ENCODE measurements at places on chromosomes 3 and 15.

DNA sequence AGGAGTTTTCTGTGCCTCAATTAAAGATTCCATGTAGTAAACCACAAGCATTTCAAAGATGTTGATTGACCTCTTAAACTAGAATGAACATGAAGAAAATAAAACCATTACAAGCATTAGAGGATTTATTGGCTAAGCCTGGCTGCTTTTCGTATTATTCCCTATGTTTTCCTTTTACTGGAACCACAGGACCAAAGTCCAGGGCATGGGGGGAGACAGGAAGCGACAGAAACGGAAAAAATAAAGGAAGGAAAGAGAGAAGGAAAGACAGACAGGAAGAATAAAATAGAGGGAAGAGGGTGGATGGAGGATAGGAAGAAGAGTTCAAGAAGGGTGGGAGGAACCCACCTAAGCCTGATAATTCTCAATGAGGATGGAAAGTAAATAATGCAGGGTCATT is 169.9 kb downstream of the SHQ1 start:
- no peak overlapping the region for H3K4me3 ChIP-seq
- no peaks in the 10 kb centered on the region for H3K4me1 ChIP-seq
- H3K36me3 ChIP-seq: no peaks in the 10 kb centered on the region
- no peak overlapping the region for H3K27ac ChIP-seq
- no peak for DNase-seq

DNA sequence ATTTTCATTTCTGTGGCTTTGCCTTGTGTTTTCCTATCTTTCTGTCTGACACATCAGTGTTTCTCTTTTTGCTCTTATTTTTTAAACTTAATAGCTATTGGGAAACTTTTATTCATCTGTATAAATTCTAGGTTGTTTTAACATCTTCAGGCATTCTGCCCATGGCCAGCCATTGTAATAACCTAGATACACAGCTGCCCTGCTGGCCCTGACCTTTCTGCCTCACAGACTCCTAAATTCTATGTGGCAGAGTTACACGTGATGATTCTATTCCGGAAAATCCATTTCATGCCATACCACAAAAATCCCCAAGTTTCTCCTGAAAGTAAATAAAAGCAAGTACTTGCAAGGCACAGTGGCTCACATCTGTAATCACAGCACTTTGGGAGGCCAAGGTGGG is 150.1 kb downstream of the UACA start:
- H3K27me3 ChIP-seq: no peaks in the 10 kb centered on the region
- H3K36me3 ChIP-seq: no peaks in the 10 kb centered on the region
- DNase-seq: no peak
- peaks cover 1% of the 10 kb centered on the region for H3K4me1 ChIP-seq
- H3K27ac ChIP-seq: no peak overlapping the region
- H3K4me3 ChIP-seq: no peak overlapping the region

DNA sequence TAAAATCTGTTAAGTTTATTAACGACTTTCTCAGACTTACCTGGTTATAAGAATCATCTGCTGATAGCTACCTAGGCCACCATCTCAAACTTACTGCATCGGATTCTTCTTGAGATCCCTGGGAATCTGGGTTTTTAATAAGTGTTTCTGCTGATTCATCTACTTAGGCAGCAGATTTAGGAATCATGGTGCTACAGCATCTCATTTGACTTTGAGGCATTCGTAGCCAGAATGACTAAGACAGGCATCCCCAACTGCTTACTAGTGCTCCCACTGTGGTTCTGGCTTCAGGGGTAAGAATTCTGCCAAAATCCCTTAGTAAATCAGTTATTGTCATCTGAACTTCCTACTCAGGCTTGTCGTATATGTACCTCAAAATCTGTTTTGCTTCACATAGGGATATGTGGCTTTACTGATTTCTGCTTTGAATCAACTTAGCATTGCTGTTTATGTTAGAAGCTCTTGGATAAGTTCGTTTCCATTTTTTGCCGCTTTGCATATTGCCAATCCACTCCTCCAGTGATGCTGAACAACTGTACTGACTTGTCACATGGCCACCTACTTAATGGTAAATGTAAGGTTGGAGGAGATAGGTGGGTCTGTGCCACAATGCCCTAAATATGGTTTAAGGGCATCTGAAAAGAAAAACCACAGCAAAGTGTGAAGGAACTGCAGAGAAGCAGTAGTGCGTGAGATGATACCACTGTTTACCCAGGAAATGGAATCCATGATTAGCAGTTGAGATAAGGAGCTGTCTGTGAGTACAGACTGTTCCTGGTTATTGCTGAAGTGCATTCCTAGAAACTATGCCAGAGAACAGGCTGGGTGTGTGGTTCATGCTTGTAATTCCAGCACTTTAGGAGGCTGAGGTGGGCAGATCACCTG is 60.3 kb downstream of the MAP6D1 start:
- H3K36me3 ChIP-seq: peaks cover 45% of the 10 kb centered on the region
- no peak overlapping the region for H3K27ac ChIP-seq
- no peaks in the 10 kb centered on the region for H3K27me3 ChIP-seq

DNA sequence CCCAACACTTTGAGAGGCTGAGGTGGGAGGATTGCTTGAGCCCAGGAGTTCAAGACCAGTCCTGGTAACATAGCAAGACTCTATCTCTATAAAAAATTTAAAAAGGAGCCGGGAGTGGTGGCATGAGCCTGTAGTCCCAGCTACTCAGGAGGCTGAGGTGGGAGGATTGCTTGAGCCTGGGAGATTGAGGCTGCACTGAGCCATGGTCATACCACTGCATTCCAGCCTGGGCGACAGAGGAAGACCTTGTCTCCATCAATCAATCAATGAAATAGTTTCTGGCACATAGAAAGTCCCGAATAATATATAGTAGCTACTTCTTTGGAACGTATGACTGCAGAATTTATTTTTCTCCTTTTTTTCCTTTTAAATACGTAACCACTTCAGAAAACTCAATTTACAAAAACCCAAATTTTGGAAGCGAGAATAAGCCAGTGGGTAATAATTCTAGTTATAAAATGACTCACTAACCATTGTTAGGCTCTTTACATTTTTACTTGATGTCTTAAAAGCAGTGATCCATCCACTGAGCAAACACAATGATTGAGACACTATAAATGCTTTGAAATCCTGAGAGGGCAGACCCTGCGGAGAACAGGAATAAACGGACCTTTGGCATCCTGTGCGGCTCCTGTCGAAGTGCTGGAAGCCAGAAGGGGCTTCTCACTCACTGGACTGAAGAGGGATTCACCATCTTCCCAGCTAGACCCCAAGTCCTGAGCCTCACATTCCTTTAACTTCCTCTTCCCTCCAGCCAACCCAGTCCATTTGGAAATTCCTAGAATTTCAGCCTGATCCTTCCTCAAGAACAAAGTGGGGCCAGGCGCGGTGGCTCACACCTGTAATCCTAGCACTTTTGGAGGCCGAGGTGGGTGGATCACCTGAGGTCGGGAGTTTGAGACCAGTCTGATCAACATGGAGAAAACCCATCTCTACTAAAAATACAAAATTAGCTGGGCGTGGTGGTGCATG is 68.4 kb upstream of the MFGE8 start:
- no peaks in the 10 kb centered on the region for H3K27me3 ChIP-seq
- no peak for DNase-seq
- H3K4me3 ChIP-seq: no peak overlapping the region
- H3K4me1 ChIP-seq: no peaks in the 10 kb centered on the region

DNA sequence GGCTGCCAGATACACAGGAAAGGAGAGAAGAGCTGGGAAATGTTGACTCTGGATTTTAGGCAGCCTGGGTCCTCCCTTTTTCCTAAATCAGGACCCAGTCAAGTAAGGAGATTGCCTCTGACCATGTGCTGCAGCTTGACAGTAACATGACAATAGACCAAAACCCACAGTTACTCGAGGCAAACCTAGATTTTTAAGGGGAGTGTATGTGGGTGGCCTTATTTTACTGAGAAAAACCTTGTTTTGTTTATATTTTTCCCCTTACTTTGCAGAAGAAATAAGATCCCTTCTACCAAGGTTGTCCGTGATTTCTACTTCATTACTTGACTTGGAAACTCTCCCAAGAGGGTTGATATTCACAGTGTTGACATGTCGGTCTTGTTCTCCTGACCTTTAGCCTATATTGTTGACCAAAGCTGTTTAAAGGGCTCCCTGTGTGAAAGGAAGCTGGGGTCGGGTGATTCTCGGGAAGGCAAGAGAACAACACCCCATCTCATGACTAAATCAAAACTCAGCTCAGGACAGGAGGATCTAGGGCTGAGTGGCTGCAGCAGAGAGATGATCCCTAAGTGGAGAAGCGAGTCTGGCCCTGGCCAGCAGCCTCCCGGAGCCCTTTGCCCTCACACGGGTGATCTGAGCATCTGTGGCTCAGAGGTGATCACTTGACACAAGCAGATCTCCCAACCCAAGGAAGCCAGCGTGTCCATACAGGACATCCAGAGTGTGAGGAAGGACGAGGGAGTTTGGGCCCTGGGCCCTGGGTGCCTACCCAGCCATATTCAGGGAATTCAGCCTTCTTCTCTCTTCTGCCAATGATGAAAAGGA is 31.0 kb upstream of the SLCO2A1 start:
- no peak overlapping the region for H3K4me3 ChIP-seq
- peaks cover 11% of the 10 kb centered on the region for H3K4me1 ChIP-seq
- no peaks in the 10 kb centered on the region for H3K36me3 ChIP-seq
- H3K27ac ChIP-seq: no peak overlapping the region

GRCh38 chr3:170196833-170197232 is 15.3 kb upstream of the PHC3 start:
- no peak overlapping the region for H3K27ac ChIP-seq

GRCh38 chr15:50084932-50085331 is 34.1 kb downstream of the ATP8B4 start:
- H3K27me3 ChIP-seq: no peaks in the 10 kb centered on the region
- H3K27ac ChIP-seq: no peak overlapping the region
- no peaks in the 10 kb centered on the region for H3K4me1 ChIP-seq
- H3K36me3 ChIP-seq: no peaks in the 10 kb centered on the region
- no peak overlapping the region for H3K4me3 ChIP-seq

DNA sequence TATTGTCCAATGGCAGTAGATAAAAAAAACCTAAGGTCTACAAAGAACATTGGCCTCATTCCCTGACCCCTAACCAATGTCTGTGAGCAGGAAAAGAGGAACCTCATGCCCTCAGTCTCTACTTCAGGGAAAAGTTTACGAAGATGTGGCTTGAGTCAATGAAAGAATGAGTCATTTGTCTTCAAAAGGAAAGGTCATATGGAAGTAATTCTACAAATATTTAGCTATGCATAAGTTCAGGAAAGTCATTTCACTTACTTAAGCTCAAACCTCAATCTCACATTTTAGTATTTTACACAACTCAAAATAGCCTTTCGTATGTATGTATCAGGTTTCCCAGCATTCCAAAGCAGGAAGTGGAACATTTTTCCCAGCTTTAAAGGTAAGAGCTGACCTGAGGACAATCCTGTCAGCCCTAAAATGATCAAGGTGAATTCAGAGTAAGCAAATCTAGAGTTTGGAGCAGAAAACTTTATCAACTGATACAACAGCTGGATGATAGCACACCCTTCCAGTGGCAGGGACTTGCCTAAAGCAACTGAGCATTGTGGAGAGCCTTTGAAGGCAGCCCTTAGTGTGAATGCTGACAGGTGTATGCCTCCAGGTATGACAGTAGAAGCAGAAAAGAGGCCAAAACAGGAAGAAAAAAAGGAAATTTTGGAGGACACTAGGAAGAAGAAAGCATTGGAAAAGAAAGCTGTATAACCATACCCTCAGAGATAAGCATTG is 53.9 kb upstream of the ACKR4 start:
- no peaks in the 10 kb centered on the region for H3K4me1 ChIP-seq
- H3K27me3 ChIP-seq: no peaks in the 10 kb centered on the region
- no peak overlapping the region for H3K27ac ChIP-seq
- peaks cover 11% of the 10 kb centered on the region for H3K36me3 ChIP-seq
- no peak for DNase-seq
- no peak overlapping the region for H3K4me3 ChIP-seq

- H3K36me3 ChIP-seq: no peaks in the 10 kb centered on the region
- H3K4me1 ChIP-seq: peaks cover 16% of the 10 kb centered on the region
- H3K27ac ChIP-seq: peak within 1 kb of the TSS; percentile 93
- no peak for DNase-seq
- H3K27me3 ChIP-seq: no peaks in the 10 kb centered on the region
Observed at GRCh38 chr3:185152410-185153170, at the start of gene C3orf70. Gene C3orf70, minus strand, starts transcription at chr3:185153060. Its CDS starts 237 bp downstream, at chr3:185152823.

DNA sequence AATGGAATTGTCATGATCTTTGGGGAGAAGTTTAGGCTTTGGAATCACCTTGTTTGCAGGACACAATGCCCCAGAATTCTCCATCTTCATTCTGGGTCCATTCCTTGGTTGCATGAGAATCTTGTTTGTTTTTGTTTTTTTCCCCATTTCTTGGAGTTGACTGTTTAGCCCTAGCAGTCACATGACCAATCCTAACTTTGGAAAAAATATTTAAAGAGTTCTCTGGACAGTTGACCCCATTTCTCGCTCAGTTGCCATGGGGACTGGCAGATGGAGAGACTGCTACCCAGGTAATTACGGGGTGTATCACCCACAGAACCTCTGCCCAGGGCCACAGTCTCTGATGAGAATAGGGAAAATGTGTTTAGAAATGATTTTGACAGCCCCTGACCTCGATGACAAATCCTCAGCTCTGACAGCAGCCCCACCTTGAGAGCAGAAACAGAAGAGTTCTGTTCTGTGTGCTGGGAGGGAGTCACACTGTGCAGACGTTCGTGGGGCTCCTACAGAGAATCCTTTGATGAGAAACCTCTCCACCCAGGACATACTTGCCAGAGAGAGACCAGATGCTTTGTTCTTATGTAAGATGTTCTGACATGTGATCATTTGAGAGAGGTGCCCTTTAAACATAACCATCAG is 57.7 kb downstream of the IL16 start:
- H3K36me3 ChIP-seq: no peaks in the 10 kb centered on the region
- no peaks in the 10 kb centered on the region for H3K27me3 ChIP-seq
- no peak for DNase-seq
- no peak overlapping the region for H3K27ac ChIP-seq

DNA sequence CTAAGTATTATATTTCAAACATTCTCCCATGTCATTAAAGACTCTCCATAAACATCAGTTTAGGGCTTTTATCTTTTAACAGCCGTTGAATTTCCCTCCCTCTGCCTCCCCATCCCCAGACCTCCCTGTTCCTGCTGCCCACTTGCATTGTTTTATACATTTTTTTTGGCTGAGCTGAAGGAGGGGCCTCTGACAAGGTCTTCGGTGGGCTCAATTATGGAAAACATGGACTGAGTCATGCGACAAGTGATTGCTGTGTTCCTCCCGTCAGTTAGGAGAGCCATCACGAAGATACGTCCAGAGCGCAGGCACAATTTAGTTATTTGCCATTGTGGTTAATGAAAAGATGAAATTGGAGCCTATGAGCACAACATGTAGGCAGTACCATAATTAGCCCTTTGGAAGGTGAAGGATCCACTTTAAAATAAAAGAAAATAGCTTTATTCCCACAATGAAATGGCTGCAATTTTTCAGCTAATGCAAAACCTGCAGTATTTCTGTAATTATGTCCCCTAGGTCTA is 12.0 kb upstream of the NMNAT3 start:
- no peaks in the 10 kb centered on the region for H3K36me3 ChIP-seq
- H3K27me3 ChIP-seq: no peaks in the 10 kb centered on the region

- H3K4me1 ChIP-seq: peaks cover 29% of the 10 kb centered on the region
- peak overlapping the region; percentile 88 for H3K4me3 ChIP-seq
- H3K27me3 ChIP-seq: no peaks in the 10 kb centered on the region
- peak overlapping the region; percentile 98 for H3K27ac ChIP-seq
Observed at GRCh38 chr3:38137615-38138348, 679 bp upstream of the MYD88 start.
